ENCODE measurements at places on chromosomes 4 and X. TPM values are rescaled to one million over a fixed set of nuclear protein-coding genes. Genes with fewer than 3 reads are reported as not detected.

CDKL2 gene
- polyA plus RNA-seq: 0.04 TPM

DNA sequence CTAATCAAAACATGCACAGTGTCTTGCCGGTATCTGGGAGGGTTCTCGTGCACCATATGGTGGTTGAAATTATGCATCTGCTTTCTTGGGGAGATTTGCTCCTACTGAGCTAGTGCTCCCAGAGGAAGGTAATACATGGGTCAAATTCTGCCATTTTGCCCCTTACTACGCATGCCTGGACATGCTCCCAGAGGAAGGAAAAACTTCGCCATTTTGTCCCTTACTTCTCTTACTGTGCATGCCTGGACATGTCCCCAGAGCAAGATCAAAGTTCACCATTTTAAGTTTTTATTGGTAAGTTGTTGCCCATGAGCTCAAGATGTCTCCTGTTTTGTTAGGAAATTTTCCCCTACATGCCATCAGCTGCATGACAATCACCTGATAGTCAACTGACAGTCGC lies 252.1 kb upstream of the KLHL4 start:
- DNase-seq: no peak

GPRASP3 gene
- 1.1 TPM for polyA plus RNA-seq

DNA sequence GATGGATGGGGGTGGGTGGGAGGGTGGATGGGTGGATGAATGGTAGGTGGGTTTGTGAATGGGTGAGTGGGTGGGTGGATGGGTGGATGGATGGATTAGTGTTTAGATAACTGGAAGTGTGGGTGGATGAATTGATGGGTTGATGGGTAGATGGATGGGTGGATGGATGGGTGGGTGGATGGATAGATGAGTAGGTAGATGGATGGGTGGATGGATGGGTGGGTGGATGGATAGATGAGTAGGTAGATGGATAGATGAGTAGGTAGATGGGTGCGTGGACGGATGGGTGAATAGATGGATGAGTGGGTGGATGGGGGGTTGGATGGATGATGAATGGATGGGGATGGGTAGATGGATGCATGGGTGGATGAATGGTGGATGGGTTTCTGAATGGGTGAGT lies 20.3 kb upstream of the ASMTL start:
- DNase-seq: no peak

PRRG3 gene
- 0.61 TPM for polyA plus RNA-seq
